ENCODE measurements at places on chromosomes 7 and 10.

DNA sequence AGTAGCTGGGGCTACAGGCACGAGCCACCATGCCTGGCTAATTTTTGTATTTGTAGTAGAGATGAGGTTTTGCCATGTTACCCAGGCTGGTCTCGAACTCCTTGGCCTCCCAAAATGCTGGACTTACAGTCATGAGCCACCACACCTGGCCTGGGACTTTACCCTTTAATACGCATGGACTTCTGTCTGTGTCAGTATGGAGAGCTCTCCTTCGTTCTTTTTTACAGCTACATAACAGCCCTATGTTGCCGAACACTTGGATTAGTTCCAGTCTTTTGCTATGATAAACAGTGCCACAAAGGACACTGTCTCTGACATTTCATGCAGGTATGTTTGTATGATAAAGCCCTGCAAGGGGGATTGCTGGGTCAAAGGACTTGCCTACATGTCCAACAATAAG is 10.9 kb upstream of the OAT start:
- DNase-seq = no peak

- no peak for DNase-seq
These were observed 86.6 kb downstream of the ZNF736 start for GRCh38 chr7:64400401-64400800.

DNA sequence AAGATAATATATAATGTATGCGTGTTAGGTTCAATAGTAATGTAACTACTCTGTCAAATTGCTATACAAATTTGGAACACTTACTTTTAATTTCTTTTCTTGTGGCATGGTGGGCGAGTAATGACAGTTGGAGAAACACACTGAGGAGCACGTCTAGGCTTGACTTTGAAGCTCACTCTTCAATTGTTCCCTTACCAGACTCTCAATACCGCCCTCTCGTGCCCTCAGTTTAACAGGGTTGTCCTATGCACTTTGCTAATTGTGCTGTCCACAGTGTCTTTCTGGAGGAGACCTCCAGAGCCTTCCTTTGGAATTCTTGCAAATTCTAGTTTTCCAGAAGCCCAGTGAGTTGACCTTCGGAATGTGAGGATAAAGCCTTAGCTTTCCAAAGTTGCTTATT is 107.2 kb upstream of the RELN start:
- DNase-seq = no peak

DNA sequence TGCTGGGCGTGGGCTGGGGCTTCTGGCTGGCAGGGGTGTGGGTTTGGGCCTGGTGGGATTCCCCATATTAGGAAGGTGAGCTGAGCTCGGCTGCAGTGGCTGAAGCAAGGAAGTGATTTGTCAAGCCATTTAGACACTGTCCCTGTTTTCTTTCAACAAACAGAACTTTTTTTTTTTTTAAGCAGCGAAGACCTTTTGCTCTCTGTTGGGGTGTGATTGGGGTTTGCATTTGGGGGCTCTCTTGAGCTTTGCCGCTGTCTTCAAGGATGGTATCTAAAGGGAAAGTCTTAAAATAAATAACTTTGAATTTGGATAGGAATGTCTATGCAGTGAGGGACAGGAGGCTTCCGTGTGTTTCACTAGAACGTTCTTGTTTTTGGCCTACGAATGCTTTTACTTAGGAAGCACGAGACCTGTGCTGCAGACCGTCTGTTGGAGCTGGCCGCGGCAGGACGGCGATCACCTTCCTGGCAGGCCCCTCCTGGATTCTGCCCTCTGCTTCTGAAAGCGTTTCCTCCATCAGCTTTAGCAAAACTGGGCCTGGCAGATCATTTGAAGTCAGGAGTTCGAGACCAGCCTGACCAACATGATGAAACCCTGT is 43.9 kb downstream of the FOXK1 start:
- DNase-seq = no peak

DNA sequence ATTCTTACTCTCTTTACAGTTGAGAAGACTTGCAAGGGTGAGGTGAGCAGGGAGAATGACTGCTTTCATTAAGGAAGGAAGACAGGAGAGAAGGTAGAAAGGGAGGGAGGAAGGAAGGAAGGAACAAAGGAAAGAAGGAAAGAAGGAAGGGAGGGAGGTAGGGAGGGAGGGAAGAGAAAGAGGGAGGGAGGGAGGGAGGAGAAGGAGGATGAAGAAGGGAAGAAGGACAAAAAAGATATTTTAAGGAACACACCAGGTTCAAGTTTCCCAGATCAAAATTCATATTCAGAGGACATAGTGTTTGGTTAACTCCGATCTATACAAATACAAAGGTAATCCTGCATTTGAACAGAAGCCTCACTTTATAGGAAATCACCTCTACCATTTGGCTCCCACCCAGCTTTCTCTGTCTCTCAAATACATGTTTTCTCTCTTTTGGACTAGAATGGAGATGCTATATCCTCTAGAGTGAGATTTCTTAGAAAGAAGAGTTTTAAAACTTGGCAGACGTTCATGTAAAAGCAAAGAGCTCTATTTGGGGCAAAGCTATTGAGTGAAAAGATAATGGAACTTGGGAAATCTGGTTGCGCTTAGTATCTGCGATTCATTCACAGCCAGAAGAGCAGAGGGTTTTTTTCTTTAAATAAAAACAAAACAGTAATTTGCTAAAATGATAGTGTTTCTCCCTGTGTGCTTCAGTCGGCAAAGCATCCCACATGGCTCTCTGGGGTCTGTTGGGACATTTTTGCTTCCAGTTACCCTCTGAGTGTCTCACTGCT is 261.9 kb upstream of the LYZL1 start:
- DNase-seq = no peak

DNA sequence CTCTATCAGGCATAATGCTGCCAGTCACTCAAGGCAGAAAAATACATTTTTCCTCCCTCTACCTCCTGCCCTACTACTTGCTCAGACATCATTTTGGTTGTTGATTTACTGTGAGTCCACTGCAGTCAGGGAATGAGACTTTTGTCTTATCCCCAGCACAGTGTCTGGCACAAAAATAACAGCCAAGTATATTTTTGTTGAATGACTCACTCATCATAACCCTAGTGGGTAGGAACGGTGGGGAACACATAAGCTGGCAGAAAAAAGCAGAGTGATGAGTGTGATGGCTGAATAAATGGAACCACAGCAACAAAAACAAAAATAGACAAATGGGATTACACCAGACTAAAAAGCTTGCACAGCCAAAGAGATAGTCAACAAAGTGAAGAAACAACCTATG is 65.8 kb upstream of the LAMB4 start:
- no peak for DNase-seq

- DNase-seq = no peak
These were observed 435.7 kb upstream of the GALNT17 start for GRCh38 chr7:70696201-70696754.

DNA sequence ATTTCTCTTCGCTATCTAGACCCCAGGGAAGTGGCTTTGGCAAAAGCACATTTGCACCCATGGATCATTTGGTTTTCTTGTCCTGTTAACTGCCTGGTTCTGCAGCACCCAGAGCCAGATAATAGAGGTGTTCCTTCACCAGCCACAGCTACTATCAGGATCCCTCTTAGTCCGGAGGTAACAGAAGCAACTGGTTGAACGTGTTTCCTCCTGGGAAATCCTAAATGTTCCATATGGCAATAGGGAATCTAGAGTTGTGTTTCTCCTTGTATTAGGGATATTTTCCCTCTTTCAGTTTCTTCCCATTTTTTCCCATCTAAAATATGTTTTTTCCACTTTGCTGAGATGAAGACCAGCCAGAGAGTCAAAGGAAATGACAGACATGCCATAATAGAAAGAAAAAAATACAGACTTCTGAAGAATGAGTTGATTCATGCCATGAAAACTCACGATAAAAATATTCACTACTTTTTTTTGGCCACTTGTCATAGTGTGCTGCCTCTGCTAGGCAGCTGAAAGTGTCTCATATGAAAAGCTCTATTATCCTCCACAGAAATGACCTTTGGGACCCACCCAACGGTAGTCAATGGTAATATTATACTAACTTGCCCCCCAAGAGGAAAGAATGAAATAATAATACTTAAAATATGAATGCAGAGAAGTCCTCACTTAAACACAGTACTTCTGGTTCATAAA is 472.8 kb downstream of the KCNMA1 start:
- no peak for DNase-seq

GRCh38 chr7:338295-339061 is 48.5 kb downstream of the FOXL3 start:
- DNase-seq = no peak

DNA sequence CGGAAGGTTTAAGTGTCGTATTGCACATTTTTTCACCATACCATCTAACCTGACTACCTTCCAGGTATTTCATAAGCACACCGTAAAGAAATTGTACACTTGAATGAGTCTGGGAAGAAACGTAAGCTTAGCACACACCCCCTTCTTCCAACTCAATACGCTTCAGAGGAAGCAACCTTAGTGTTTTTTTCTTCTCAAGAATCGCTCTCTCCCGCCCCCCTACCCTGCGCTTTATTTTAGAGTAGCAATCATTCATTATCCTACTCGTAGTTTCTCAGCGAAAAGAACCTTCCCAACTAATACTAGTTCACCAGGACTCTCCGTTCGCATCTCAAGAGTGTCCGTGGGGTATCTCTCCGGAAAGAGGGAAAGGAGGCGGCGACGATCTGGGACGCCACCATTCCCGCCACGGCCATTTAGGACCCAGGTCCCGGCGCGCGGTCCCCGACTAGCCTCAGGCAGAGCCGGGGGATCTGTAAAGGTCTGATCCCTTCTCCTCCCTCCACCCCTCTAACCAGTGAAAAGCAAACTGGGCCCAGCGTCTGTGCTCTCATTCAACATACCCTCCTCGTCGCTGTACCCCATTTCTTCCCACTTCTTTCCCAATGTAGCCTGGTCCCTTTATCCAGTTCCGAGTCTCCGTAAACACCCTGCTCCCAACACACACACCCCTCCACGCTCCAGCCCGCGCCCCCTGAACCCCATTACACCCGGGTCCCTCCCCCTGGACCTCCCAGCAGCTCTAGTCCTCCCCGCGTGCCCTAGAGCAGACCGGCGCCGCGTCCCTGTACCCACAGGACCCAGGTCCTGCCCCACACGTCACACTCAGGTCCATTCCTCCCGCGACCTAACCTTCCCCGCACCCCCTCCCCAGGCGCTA is 16.0 kb downstream of the MYOZ1 start:
- DNase-seq = no peak

GRCh38 chr10:106508950-106509349 is 655.6 kb downstream of the SORCS1 start:
- DNase-seq = no peak

GRCh38 chr7:69683002-69683401 is 84.7 kb downstream of the AUTS2 start:
- DNase-seq = no peak

DNA sequence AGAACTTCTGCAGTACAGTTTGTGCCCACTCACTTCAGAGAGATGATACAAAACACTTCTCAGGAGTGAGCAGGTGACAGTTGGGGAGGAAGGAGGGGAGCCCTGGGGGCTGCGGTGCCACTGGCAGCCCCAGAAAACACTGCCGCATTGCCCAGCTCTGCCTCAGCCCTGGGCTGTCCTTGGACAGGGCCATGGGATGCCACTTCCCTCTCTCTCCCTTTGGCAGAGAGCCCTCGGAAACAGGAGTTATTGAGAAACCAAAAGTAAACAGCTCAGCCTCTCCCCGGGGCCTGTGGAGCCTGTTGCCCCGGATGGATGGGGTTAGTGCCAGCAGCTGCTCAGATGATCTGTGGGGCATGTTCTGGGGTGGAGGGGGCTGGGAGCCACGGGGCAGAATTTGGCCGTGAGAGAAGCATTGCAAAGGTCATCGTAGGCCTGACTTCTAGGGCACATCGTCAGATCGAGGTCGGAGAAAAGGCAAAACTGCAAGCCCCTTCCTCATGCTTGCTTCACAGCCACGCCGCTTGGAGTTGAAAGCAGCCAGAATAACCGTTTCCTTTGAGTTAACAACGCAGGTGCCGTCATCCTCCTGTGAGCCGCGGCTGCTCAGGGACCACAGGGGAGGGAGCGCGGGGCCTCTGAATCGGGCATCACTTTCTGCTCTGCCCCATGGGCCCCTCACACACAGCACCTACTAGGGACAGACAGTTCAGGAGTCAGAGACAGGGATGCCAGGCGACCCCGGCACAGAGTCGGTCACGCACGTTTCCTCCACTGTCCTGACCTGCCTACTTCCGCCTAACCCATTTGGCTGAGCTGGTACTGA is 256.4 kb downstream of the CAMK1D start:
- DNase-seq = peak; percentile 17

GRCh38 chr10:14550471-14550981 is 219.8 kb upstream of the FRMD4A start:
- no peak for DNase-seq

GRCh38 chr10:85611746-85612377 is 754.7 kb downstream of the GRID1 start:
- no peak for DNase-seq

Data from stimulated activated CD4-positive, alpha-beta T cell treated with anti-CD3 and anti-CD28 coated beads, Interleukin-1b, Interleukin-23, amount 100 ng/mL, for 24 hours (primary cell).